Activated CD4-positive, alpha-beta T cell treated with anti-CD3 and anti-CD28 coated beads for 4 hours (primary cell): ENCODE measurements at places on chromosomes 12 and 14.

- DNase-seq = no peak
Measured at GRCh38 chr12:132719141-132719953, 8.7 kb downstream of the PGAM5 start.

DNA sequence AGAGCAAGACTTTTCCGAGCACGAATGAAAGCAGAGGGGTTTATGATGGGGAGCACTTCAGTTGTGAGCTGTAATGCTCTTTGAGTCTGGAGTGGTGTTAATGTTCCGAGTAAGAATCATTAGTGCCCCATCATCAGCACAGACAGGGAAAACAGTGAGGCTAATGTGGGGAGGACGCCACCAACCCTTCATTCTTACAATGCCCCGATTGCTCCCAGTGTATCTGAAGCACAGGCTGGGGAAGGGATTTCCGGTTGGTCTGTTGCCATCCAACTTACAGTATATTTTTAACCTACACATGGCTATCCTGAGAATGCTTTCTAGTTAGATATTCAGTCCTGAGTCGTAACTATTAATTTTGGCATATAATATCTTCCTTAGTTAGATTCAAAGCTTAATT is 141.6 kb downstream of the APAF1 start:
- DNase-seq = no peak

GRCh38 chr14:39025810-39026627 is 77.0 kb downstream of the SEC23A start:
- no peak for DNase-seq

DNA sequence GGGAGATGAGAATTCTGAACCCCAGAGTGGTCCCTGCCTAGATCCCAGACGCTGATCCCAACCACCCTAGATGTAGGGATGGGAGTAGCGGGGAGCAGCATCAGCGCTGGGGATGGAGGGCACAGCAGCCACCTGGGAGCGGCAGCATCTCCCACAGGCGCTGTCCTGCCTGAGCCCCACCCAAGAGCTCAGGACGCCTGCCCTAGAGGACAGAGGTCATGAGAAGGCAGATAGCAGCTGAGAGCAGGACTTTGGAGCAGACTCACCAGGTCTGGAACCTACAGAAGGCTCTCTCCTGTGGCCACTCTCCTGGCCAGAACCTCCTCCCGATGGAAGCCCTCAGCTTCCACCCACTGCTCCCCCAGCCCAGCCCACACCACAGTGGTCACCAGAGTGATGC is 7.2 kb downstream of the CCDC85C start:
- DNase-seq = no peak

GRCh38 chr14:60087668-60088067 is 4.1 kb upstream of the PCNX4 start:
- no peak for DNase-seq

DNA sequence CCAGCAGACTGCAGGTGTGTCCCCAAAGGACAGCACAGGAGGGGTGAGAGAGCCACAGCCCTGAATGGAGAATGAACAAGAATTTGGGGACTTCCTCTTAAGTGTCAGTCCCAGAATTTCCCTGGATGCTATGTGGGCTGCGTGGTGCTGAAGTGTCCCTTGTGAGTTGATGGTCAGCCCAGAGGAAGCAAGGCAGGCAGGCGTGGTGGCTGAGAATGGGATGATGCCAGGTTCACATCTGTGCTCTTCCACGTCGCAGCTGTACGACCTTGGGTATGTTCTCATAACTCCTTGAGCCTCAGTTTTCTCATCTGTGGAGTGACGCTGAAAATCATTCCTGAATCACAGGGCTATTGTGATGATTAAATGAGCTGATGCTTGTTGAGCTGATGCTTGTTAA is 62.1 kb upstream of the GPATCH2L start:
- no peak for DNase-seq

- DNase-seq = no peak
Measured at GRCh38 chr14:76923431-76924370, 97.5 kb downstream of the LRRC74A start.

- DNase-seq = no peak
Measured at GRCh38 chr14:34050606-34051005, 99.7 kb upstream of the EGLN3 start.

DNA sequence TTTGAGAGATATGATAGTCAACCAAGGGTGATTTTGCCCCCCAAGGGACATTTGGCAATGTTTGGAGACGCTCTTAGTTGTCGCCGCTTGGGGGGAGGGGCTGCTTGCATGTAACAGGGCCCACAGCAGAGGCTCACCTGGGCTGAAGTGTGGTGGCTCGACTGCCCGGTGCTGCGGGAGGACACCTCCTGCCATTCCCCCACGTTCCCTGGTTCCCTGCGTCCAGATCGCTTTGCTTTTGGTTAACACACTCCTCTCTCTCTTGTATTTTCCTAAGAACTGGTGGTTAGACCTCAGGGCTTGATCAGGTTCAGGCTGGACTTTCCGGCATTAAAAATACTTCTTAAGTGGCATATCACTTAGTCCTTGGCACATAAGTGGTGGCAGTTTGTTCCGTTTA is 18.9 kb downstream of the PPP2R5C start:
- DNase-seq = no peak

DNA sequence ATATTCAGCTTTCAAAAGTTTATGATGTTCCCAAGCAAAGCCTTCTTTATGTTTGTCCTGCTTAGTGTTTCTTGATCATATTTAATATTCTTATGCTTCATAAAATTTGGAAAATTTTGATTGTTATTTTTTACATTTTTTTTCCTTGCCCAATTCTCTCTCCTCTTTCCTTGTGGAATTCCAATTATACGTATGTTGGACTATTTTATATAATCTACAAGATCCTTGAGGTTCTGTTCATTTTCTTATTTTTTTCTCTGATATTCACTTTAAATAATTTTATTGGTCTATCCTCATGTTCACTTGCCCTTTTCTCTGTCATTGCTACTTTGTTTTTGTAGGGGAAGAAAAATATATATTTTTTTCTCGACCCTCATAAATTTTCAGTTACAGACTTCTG is 167.7 kb downstream of the DYRK2 start:
- DNase-seq = no peak

DNA sequence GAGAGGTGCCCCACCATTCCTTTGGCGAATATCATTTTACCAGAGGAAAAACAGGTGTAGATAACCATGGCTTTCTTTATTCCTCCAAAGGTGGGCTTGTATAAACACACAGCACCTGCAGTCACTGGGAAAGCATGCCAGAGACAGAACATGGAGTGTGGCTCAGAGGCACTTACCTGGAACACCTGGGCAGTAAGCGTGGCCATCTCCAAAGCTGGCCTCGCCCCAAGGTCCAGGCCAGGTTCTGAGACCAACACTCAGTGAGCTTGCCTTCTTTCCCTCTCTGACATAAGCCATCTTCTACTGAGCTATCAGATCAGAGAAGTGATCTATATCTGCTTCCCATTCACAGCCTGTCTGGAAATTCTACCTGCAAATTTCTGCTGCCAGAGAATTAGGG is 70.5 kb downstream of the NUAK1 start:
- no peak for DNase-seq

DNA sequence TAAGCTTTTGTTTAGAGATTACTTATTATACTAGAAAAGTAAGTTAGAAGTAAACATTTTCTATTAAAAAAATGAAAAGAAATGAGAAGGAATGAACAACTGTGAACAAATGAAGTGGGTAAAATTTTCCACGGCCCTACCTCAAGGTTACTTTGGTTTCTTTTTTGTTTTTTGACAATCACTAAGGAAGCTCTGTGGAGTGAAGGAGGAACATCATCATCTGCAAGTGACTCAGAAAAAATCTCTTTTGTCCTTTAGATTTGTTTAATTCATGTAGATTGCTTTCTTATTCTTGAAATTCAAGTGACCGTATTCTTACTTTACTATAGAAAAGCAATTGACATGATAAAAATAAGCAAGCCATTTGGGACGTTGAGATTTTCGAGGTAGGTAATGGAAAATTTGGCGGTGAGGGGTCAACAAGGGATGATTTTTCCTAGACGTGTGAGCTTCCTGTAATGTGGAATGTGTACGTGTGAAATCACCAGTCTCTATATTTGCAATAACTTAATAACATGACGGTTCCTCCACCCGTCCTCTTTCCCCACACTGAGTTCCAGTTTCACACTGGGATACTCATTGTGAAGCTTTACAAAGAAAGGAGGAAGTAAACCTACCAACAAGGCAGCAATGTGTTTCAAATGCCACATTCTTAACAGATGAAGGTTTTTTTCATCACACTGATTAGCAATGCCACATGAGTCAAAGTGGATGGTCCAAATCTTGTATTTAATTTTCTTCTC is 62.3 kb upstream of the EGLN3 start:
- no peak for DNase-seq

GRCh38 chr14:32023540-32023939 is 53.6 kb upstream of the ARHGAP5 start:
- no peak for DNase-seq

- peak; percentile 37 for DNase-seq
Measured at GRCh38 chr14:96363751-96364336, 518 bp downstream of the GSKIP start.

GRCh38 chr12:108342985-108343384 is 3.9 kb upstream of the CMKLR1 start:
- no peak for DNase-seq

GRCh38 chr14:104187121-104187889 is 48.9 kb downstream of the KIF26A start:
- no peak for DNase-seq
